ENCODE measurements at places on chromosomes 1 and 21.

DNA sequence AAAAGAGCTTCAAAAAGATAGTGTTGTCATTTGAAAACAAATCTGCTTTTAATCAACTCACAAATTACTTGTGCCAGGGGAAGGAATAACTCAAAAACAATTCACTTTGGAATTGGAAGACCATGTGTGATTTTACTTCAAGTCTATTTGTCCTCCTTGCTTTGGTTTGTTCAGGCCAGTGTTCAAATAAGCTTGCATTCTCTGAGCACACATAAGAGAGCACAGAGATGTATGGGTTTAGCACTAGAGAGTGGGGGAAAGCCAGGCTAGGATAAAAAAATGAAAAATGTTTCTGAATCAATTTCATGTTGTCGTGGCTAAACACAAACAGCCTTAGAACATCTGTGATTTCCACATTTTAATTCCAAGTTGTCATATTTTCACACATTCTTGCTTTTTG is 325.7 kb upstream of the LYPLAL1 start:
- DNase-seq, result no peak

DNA sequence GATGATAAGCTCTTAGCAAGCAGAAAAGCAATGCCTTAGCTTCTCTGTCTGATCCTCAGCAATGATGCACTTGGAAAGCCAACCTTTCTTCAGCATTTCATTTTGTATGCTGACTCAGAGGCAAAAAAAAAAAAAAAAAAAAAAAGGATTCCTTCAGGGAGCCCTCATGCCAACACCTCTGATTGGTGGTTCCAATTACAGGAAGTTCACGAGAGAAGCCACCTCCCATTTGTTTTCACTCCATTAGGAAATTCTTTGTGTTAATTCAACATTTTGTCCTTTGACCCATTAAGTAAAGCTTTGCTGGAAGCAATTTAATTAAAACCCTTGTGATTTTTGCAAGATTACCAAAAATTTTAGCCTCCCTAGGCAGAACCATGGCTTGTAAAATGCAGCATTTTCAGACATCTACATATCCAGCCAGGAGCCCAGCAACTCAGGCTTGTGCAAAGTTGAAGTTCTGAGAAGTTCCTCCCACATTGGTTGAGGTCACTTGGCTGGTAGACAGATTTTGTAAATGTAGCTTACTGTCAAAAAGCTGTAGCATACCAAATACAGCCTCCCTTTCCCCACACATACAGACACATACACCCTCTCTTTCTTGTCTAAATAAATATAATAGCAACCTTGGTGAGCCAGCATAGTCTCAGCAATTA is 27.1 kb upstream of the VTCN1 start:
- DNase-seq, result no peak

- no peak for DNase-seq
Measured at GRCh38 chr1:238119060-238119459, 228.3 kb upstream of the ZP4 start.

- DNase-seq, result no peak
Measured at GRCh38 chr1:109213345-109213823, 334 bp upstream of the SARS1 start.

- DNase-seq, result no peak
Measured at GRCh38 chr1:185402930-185403329, 85.9 kb upstream of the IVNS1ABP start.

GRCh38 chr1:204075890-204076846 is 3.3 kb downstream of the SOX13 start:
- no peak for DNase-seq
